ENCODE measurements at places on chromosomes 11 and 22.
A peak's percentile ranks its signal among the peaks of the same experiment; 100 is the strongest.

DNA sequence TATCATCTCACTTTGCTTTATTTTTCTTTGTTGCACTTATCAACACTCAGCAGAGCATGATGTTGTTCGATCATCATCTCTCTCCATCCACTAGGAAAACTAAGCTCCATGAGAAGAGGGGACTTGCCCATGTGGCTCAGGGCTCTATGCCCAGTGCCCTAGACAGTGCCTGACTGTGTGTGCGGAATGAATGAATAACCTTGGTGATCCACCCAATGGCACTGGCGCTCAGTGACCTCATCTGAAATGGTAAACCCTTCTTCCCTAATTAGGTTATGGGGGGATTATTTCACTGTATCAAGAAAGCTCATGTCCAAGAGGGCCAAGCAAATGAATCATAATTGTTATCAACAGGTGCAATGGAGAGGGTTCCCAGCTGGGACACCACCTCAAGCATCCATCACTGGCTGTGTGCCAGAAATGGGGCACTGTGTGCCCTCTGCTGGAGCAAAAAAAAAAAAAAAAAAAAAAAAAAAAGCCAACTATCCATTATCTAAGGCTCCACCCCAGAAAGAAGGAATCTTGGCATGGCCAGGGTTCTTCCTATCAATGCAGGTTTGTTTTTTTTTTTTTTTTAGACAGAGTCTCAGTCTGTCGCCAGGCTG lies 172.6 kb downstream of the LARGE1 start:
- DNase-seq, result no peak

DNA sequence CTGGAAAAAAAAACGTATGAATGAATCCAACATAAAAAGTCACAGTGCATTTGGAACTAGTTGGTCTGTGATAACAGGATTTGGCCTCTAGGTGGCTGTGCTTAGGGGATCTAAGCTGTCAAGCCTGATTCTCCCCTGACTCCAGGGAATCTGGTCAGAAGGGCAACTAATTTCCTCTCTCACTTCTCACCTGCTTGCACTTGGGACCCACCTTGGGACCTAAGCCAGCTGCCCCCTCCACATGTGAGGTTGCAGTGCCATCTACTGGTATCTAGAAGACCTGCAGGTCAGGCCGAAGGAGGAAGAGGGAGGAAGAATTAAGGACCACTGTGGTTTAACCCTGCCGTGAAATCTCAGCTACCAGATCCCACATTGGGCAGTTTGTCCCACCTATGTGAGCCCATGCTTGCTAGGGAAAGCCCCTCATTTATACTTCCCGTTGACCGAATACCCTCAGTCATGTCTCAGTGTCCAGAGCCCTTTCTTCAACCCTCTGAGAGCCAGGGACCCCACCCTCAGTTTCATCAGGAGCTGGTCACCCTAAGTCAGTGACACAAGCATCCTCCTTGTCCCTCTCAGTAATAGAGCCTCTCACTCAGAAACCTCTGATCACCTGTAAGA lies 33.2 kb upstream of the CAVIN3 start:
- DNase-seq, result peak; percentile 23

DNA sequence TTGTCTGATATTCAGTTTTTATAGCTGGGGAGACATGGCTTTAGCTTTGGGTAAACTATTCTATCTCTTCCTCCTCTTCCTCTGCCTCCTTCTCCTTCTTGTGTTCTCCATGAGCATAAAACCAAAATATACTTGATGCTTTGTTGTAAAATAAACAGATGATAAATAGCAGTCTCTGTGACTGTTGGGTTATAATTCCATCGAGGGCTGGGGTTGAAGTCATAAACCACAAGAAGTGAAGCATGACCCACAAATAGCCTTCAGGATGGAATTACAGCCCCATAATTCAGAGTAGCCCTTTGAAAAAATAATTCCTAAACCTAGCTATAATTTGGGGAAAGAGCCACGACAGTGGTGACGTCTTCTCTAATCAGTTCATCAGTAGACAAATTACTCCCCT lies 177.7 kb downstream of the SNX19 start:
- DNase-seq, result no peak

DNA sequence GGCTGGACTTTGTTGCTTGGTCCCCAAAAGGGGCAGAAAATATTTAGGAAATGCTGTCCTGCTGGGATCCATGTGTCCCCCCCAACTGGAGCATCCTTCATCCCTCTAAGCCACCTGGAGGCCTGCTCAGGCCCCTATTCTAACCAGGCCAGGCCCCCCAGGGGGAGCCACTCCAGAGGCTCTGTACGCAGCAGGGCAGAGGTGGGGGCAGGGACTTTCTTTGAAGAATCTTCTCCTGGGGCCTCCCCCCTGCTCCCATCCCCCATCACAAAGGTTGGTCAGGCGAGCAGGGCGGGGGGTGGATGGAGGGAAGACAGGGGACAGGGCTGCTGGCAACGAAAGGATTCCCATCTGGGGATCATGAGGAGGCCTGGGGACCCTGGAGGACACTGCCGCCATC lies 170.8 kb downstream of the MN1 start:
- DNase-seq, result no peak

DNA sequence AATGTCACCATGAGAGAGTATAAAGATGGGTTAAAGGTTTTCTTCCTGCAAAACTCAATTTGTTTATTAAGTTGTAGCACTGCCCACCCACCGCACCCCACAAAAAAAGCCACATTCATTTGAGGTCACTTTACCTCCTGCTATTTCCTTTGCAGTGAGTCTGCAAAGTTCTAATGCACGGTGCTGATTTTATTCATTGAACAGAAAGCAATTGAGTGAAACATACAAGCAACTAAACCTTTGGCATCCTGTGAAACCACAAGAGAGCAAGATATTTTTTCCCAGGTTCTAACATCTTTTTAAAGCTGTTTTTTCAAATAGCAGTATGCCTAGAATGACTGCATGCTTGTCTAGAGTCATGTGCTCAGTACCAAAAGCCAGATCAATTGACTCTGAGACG lies 39.0 kb downstream of the RRAS2 start:
- DNase-seq, result no peak
